NCI-H1417 (cell line): ENCODE measurements at places on chromosomes 7 and 10.

GRCh38 chr7:42967391-42967790 is 35.2 kb downstream of the MRPL32 start:
- DNase-seq = no peak

GRCh38 chr10:62426086-62426485 is 51.9 kb downstream of the ZNF365 start:
- no peak for DNase-seq

DNA sequence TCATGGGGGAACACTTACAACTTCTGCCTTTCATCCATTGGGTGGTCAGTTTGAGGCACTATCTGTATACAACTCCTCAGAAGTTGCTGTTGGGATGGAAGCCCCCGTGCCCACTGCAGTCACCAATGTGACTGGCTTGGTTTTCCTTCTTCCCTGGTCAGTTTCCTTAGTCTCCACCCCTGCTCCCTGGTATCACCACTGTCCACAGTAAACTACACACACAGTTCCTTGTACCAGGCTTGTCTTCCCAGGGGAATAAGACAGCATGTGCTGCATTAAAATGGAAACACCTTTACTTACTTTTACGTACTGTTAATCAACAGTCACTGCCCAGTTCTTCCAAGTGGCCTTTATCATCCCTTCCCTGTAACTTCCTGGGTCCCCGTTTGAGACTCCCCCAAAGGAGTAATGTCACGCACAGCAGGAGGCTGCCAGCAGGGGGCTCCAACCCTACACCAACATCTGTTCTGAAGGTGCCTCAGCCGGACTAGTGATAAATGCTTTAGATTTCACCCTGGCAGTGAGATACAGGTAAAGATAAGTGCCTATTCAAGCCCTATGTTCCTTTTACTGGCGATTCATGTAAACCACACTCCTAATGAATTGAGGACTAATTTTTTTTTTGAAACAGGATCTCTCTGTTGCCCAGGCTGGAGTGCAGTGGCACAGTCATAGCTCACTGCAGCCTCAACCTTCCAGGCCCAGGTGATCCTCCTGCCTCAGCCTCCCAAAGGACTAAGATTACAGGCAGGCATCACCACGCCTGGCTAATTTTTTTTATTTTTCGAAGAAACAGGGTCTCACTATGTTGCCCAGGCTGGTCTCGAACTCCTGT is 45.3 kb upstream of the PIK3AP1 start:
- DNase-seq = no peak

DNA sequence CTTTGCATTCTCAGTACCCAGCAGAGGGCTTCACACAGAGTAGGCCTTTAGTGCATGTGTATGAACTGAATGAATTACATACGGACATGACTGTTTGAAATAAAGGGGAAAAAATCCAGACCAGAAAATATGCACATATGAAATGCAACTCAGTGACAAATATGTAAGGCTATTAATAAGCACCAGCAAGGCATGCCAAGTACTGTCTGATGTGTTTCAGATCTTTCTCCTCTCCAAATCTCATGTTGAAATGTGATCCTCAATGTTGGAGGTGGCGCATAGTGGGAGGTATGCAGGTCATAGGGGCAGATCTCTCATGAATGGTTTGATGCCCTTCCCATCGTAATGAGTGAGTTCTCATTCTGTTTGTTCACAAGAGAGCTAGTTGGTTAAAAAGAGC is 87.3 kb upstream of the TOMM7 start:
- DNase-seq = no peak

GRCh38 chr7:43199371-43200160 is 87.1 kb downstream of the HECW1 start:
- DNase-seq = no peak

GRCh38 chr10:103473261-103473671 is 5.8 kb downstream of the CALHM3 start:
- peak; percentile 83 for DNase-seq

GRCh38 chr7:101378751-101379174 is 16.1 kb downstream of the COL26A1 start:
- no peak for DNase-seq

- DNase-seq = peak; percentile 46
These were observed 52.8 kb downstream of the NRF1 start for GRCh38 chr7:129664029-129665012.

- no peak for DNase-seq
These were observed 126.2 kb upstream of the ETV1 start for GRCh38 chr7:14115701-14116100.

DNA sequence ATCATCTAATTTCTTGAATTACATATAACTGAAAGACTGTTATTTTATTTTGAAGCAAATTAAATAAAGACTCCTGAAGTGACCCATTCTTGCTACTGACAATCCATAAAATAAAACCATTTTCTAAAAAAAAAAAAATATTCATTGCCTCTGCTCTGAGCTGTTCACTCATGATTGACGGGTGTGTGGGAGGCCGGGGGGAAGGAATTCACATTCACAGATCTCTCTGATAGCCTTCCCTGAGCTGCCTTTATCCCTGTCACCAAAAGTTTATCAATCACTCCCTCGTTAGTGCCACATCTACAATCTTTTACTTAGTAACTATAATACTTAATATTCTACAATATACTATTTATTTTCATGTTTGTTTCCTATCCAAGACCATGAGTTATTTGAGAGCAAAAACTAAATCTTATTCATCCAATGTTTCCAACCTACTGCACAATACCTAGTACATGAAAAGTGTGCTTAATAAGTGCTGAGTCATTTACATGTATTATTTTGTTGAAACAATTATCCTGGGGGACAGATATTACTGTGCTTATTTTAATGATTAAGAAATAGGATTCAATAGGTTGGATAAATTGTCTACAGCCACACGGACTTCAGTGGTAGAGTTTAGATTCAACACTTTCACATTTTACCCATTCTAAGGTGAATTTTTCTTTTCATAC is 618.7 kb downstream of the PHTF2 start:
- no peak for DNase-seq

DNA sequence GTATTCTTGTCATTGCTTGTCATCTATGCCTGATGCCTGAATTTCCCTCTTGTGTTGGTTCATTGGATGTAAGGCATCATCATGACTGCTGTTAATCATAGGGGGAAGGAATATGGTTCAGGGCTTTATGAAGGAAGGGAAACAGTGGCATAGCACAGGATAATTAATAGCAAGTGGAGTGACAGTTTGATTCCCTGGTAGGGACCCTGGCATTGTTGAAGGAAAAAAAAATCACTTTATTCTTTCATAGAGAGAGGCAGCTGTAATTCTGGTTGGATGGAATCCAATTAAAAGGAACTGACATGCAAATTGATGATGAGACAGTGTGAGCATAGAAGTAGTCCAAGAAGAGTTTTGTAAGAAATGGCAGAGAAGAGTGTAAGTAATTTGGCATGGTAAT is 121.4 kb downstream of the AUTS2 start:
- no peak for DNase-seq

GRCh38 chr10:59965899-59966650 is 59.7 kb upstream of the CCDC6 start:
- no peak for DNase-seq

- no peak for DNase-seq
These were observed 1056.2 kb downstream of the SORCS3 start for GRCh38 chr10:105697290-105697780.

- DNase-seq = no peak
These were observed 175.5 kb upstream of the KLF6 start for GRCh38 chr10:3960496-3960895.

DNA sequence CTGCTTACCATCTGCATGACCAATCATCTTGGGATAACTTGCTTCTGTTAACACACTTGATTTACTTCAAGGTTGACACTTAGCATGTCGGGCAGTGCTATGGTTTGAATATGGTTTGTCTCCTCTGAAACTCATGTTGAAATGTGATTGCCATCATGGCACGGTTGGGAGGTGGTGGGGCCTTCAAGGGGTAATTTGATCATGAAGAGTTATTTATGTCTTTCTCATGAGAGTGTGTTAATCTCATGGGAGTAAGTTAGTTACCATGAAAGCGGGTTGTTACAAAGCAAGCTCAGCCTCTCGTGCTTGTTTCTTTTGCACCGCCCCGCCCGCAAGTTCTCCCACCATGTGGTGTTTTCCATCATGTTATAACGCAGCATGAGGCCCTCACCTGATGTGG is 163.6 kb downstream of the DOCK4 start:
- no peak for DNase-seq

- no peak for DNase-seq
These were observed 1.3 kb downstream of the STK17A start for GRCh38 chr7:43584195-43584586.

DNA sequence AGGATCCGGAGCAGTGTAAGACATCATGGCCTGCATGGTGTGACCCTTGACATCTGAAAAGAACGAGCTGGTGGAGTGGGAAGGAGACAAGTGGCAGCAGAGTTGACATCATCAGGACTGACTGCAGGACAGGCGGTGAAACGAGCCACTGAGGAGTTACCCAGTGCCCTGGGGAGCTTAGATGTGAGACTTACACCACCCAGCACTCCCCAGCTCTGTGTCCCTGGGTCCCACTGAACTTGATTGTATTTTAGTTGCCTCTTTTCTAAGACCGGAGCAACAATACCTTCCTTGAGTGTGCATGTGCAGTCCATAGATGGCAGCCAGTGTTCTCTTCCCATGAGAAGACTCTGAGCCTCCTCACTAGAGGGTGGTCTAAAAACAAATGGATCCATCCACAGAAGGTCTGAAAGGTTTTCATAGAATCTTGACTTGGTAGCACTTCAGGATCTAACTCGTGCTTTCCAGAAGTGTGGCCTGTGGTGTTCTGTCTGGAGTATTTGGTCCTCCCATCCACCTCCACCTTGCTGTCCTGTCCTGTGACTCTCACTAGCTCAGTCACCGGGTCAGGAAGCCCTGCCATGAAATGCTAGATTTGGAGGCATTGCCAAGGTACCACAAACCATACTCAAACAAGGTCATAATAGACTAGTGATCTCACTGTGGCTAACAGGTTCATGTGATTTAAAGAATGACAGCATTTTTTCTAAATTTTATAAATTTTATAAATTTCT is 59.0 kb downstream of the IKZF1 start:
- DNase-seq = no peak

DNA sequence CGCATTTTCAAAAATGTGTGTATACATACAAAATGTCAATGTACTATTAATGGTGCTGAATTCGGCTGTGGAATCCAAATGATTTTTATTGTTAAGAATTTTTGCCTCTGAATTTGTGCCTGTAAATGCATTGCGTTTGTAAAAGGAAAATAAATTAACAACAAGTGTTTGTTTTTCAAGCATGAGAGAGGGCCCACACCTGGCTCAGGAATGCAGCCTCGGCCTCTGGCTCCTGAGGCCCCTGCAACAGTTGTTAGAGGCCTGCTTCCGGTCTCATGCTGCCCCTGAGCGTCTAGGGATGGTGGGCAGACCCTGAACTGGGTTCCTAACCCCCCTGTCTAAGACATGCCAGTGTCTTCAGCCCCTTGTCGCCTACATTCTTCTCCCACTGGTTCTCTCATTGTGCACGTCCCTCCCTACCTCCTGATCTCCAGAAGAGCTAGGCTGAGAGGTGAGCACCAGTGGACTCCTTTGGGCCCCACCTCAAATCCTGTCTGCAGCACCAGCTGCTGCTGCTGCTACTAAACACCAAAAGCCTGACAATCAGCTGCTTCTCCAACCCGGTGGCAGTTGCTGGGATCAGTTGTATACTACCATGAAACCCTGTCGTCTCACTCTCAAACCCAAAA is 1.9 kb upstream of the BTBD16 start:
- no peak for DNase-seq

- DNase-seq = no peak
These were observed 52.4 kb downstream of the ZNF365 start for GRCh38 chr10:62426600-62426999.

DNA sequence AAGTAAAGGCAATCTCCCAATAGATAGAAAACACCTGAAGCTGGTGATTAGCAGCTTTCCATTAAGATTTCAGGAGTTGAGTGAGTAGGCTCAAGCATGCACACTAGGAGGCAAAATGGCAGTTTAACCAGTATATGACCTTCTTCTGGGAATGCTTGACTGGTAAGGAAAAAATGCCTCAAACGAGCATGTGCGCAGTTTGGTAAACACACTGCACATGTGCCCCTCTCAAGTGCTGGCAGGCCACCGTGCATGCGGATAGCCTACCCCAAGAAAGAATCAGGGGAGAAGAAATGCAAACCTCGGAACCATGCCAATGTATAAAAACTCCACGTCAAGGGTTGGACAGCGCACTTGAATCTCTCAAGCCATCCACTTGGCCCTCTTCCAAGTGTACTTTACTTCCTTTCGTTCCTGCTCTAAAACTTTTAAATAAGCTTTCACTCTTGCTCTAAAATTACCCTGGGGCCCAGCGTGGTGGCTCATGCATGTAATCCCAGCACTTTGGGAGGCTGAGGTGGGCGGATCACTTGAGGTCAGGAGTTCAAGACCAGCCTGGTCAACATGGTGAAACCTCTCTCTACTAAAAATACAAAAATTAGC is 98.8 kb upstream of the CDK1 start:
- DNase-seq = no peak

DNA sequence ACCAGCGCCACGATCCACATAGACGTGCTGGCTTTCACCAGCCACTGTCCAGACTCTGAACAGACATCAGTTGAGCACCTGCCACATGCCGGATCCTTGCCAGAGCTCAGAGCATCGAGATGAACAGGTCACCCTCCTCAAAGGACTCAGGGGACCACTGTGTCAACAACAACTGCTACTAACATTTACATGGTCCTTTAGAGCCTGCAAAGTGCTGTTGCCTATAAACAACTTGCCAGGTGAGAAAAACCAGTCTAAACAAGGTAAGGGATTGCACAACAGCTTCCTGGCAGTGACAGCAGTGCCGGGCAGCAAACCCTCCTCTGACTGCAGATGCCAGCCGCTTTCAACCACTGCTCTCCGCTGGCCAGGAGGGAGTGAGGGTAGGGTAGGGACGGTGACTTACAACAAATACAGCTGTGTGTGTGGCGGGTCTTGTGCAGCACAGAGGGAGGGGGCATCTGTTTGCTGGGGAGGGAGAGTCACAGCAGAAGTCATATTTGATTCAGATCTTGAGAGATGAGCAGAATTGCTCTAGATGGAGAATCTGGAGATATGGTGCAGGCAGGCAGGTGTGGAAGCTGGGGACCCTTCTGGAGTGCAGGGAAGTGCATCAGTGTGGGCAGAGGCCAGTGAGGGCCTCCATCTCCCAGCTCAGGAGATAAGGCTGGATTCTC is 32.8 kb upstream of the RHEB start:
- peak; percentile 88 for DNase-seq

DNA sequence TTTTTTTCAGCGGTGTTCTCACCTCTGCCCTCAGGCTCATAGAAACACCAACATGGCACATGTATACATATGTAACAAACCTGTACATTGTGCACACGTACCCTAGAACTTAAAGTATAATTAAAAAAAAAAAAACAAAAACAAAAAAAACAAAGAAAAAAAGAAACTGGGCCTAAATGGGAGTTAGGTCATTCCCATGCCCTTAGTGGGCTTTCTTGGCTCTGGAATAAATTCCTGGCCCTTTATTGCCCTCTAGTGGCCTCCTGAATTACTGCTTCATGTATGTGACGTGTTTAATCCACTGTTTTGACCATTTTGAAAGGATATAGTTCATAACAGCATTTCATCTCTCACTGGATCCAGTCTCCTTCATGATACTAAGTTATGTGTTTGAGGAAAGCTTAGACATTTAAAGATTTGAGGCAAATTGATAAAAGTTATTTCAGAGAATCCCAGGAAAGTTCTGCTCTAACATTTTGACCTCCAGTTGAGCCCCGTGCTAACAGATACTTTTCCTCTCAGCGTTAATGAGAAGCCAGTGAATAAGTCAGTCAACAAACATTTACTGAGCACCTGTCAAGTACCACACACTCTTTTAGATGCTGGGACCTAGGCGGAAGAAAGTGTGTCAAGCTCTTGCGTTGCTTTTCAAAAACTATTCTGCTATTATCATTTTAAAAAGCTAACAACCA is 54.7 kb upstream of the SYPL1 start:
- DNase-seq = peak; percentile 82

- no peak for DNase-seq
These were observed 1.4 kb downstream of the OR6B1 start for GRCh38 chr7:144001543-144001942.
